ENCODE measurements at places on chromosomes 3 and 15. TPM values are rescaled to one million over a fixed set of nuclear protein-coding genes. Genes with fewer than 3 reads are reported as not detected.

DNA sequence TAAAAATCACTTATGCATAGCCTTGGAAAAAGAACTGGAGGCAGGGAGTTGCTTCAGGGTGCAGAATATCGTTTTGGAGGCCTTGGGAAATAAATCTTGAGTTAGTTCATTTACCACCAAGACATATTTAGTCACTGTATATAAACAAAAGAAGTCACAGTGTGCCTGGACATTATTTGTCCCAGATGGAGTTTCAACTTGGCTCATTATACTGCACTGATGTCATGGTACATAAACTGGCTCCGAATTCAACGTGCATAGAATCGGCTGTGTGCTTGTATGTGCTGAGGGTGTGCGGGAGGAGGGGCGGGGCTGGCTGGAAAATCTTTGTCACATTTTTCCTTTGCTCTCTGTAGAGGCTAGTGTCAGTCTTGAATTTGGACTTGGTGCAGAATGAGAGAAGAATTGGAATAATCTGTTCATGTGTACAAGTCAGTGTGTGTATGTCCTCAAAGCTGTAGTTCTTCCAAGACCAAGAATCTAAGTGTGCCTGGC is 86.6 kb downstream of the FNDC3B start:
- H3K4me1 ChIP-seq, result peaks cover 50% of the 10 kb centered on the region
- no peaks in the 10 kb centered on the region for H3K27me3 ChIP-seq
- peaks cover 12% of the 10 kb centered on the region for H3K36me3 ChIP-seq
- no peak for DNase-seq
- peak overlapping the region; percentile 42 for H3K4me3 ChIP-seq

- H3K27me3 ChIP-seq, result no peaks in the 10 kb centered on the region
- peaks cover 8% of the 10 kb centered on the region for H3K36me3 ChIP-seq
- H3K4me3 ChIP-seq, result no peak overlapping the region
- no peak for DNase-seq
Observed at GRCh38 chr15:89070197-89071124, 17.8 kb upstream of the ABHD2 start.

- no peak for DNase-seq
- peak within 1 kb of the TSS; percentile 96 for H3K4me3 ChIP-seq
- H3K4me1 ChIP-seq, result peaks cover 30% of the 10 kb centered on the region
- H3K36me3 ChIP-seq, result peaks cover 6% of the 10 kb centered on the region
Observed at GRCh38 chr3:184186184-184186901, at the start of gene ABCF3. Gene ABCF3, plus strand, starts transcription at chr3:184186199. Its CDS starts 9 bp downstream, at chr3:184186208.

The KBTBD13 gene
- total RNA-seq, result not detected

DNA sequence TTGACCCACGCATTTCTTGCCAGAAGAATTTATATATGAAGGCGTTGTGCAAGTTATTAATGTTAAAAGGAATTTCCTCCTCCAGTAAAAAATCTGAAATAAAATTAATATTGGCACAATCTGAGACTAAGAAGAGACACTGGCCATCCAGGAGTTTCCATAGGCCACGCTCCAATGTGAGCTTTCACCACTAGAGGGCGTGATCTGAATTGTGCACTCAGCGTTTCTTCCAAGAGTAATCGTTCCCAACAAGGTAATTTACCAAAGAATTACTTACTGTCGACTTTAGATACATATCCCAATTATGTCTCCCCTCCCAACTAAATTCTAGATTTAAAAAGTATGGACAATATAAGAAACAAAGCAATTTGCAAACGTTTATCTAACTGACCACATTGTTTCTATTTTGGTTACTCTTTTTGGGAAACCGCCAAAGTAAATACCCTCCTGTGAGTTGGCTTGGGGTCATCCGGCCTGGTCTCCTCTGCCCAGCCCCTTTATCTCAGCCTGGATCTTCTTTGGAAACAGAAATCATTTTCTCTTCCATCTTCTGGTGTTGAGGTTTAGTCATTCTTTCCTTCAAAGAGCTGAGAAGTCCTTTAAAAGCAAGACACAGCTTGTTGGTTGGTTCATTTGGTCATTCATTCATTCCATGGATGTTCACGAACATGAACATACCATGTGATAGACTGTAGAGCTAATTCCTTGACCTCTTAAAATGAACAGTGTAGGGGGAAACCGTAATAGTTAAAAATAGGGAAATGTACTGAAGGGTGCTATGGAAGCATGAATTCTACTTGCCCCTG is 26.2 kb downstream of the POLR2M start:
- H3K4me3 ChIP-seq, result no peak overlapping the region
- no peak overlapping the region for H3K27ac ChIP-seq
- DNase-seq, result peak; percentile 70
- H3K36me3 ChIP-seq, result peaks cover 6% of the 10 kb centered on the region
- H3K4me1 ChIP-seq, result peaks cover 4% of the 10 kb centered on the region

DNA sequence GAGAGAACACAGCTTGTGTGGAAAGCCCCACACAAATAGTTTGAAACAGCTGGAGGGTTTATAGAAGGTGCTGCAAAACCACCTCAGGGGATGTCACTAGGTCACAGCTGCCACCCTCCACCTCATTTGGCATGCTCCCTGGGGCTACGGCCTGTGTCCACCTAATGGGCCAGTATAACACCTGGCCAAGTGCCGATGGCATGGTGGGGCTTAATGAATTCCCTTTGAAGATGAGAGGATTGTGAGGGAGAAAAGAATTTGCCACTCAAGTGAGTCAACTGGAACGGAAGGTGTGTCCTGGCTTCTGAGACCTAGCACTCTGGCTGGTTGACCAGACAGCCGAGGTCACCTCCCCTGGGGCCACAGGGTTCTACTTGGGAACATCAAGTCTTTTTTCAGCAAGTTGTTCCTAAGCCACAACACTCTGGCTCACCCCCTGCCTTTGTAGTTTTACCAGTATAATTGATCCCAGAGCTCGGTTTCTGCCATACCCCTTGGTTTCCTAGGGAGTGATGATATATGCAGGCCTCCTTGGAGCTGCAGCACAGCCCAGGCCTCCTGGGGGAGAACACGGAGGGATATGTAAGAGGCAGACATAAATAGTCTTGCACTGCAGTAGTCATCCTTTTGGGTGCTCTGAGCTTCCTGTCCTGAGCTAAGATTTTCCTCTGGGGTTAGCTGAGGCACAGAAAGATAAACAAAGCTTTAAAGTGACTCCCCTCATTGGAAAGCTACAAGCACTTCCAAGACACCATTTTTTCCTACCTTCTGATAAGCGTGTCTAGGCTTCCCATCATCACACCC is 178.2 kb upstream of the LPP start:
- peaks cover 3% of the 10 kb centered on the region for H3K27me3 ChIP-seq
- H3K36me3 ChIP-seq, result no peaks in the 10 kb centered on the region
- H3K4me3 ChIP-seq, result no peak overlapping the region
- no peak for DNase-seq

The TRPM1 gene
- total RNA-seq, result not detected

The GPR149 gene
- not detected for total RNA-seq

GRCh38 chr3:42013691-42014457 is 52.0 kb upstream of the ULK4 start:
- peak; percentile 15 for DNase-seq
- H3K27me3 ChIP-seq, result no peaks in the 10 kb centered on the region
- no peaks in the 10 kb centered on the region for H3K36me3 ChIP-seq
- H3K4me3 ChIP-seq, result peak overlapping the region; percentile 96

GRCh38 chr15:75671730-75672602 is 24.3 kb downstream of the SNX33 start:
- H3K4me3 ChIP-seq, result no peak overlapping the region
- H3K27ac ChIP-seq, result peak overlapping the region; percentile 81
- no peaks in the 10 kb centered on the region for H3K27me3 ChIP-seq
- DNase-seq, result no peak
- H3K36me3 ChIP-seq, result no peaks in the 10 kb centered on the region

DNA sequence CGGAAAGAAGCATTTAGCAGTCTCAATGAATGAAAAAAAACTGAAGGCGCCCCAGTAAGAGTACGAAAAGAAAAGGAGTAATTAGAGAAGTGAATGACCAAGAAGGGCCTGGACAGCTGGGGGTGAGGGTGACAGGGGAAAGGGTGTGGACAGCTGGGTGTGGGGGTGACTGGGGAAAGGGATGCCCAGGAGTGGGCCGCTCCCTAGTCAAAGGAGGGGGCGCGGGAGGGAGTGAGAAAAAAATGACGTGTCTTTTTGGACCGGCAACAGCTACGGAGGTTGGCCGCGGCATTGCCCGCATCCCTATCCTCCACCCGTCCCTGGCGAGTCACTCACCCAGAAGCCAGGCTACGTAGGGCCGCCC is 274 bp upstream of the ZCWPW2 start:
- H3K27me3 ChIP-seq, result no peaks in the 10 kb centered on the region
- peaks cover 13% of the 10 kb centered on the region for H3K36me3 ChIP-seq
- peaks cover 47% of the 10 kb centered on the region for H3K4me1 ChIP-seq

The CYB561D2 gene
- 11.7 TPM for total RNA-seq

The GXYLT2 gene
- total RNA-seq, result 0.82 TPM

- no peak overlapping the region for H3K27ac ChIP-seq
- no peaks in the 10 kb centered on the region for H3K36me3 ChIP-seq
- DNase-seq, result no peak
- H3K27me3 ChIP-seq, result no peaks in the 10 kb centered on the region
Observed at GRCh38 chr15:33131552-33132232, 62.8 kb downstream of the FMN1 start.

GRCh38 chr3:123884203-123884831 is at the start of gene MYLK:
Gene MYLK, minus strand, starts transcription at chr3:123884332. Its CDS starts 90,491 bp downstream, at chr3:123793841.
- peak; percentile 80 for DNase-seq
- H3K36me3 ChIP-seq, result no peaks in the 10 kb centered on the region
- H3K27ac ChIP-seq, result no peak within 1 kb of the TSS
- peaks cover 20% of the 10 kb centered on the region for H3K4me1 ChIP-seq

DNA sequence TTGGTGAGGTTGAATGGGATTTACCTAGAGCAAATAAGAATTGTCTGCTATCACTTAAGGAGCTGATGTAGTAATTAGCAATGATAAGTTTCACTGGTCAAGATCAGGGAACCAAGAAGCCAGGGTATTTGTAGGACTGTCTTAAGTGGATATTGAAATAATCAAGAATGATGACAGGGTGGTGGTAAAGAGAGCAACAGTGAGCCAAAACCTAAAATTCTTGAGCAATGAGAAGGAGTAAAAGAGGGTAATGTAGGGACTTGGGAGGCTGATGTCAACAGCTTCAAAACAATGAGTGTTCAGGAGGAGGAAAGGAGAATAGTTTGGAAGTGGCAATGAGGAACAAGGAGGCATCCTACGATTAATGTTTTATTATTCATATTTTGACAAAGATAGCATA is 31.5 kb upstream of the SLC2A2 start:
- no peak overlapping the region for H3K27ac ChIP-seq
- no peaks in the 10 kb centered on the region for H3K27me3 ChIP-seq
- peaks cover 5% of the 10 kb centered on the region for H3K36me3 ChIP-seq
- H3K4me1 ChIP-seq, result no peaks in the 10 kb centered on the region
- no peak for DNase-seq

DNA sequence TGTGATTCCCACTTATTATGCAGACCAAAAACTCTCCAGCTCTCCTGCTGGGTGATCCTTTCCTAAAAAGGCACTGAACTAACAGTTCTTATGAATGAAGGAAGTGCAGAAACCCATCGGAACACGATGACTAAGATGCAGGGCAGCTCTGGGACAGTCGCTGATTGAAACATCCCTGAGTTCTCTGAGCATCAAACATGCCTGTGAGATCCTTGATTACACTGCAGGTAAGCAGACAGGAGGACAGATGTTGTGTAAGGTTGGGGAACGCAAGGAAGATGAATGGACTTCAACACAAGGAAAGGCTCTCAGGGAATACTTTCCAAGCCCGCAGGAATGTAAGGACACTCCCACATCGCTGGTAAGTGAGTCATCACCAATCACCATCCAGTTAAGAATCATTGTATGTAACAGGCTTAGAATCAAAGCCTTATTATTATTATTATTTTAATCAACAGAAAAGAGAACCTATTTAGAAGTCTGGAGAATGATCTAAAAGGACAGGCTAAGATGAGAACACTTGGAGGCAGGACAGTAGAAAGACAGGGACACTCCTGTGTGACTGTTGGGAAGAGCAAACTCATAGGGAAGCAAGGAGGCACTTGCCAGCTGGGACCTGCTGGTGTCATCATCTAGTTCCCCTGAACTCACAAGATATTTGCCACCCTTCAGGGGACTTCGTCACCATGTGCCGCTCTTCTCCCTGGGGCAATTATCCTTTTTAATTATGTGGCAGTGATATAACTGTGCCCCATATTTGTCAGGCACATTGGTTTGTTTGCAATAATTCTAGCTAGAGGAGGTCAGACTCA is 26.0 kb downstream of the TMEM158 start:
- H3K27ac ChIP-seq, result no peak overlapping the region
- no peak overlapping the region for H3K4me3 ChIP-seq
- no peaks in the 10 kb centered on the region for H3K36me3 ChIP-seq
- no peaks in the 10 kb centered on the region for H3K4me1 ChIP-seq
- DNase-seq, result no peak

DNA sequence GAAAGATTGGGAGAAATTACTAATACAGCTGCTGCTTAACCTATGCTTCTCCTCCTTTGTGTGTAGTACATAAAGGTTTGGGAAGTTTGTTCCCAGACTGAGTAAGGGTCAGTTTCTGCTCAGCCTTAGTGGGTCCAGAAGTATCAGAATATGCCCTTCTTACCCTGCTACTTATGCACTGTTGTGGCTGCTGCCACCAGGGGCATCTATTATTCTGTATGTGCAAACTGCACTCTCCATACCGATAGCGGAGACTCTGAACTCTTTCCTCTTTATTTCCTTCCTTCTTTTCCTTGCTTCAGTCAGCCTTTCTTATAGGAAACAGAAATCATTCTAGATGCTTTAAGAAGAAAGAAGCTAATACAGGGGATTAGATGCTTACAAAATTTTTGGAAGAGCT is 4.0 kb downstream of the NEDD4 start:
- DNase-seq, result no peak
- no peaks in the 10 kb centered on the region for H3K27me3 ChIP-seq
- H3K36me3 ChIP-seq, result peaks cover 16% of the 10 kb centered on the region
- H3K4me3 ChIP-seq, result peak overlapping the region; percentile 64

GRCh38 chr3:185555101-185555501 is 2.7 kb upstream of the LIPH start:
- H3K4me3 ChIP-seq, result no peak overlapping the region
- DNase-seq, result no peak
- H3K4me1 ChIP-seq, result peaks cover 13% of the 10 kb centered on the region
- no peaks in the 10 kb centered on the region for H3K36me3 ChIP-seq
- H3K27ac ChIP-seq, result no peak overlapping the region
- peaks cover 16% of the 10 kb centered on the region for H3K27me3 ChIP-seq

DNA sequence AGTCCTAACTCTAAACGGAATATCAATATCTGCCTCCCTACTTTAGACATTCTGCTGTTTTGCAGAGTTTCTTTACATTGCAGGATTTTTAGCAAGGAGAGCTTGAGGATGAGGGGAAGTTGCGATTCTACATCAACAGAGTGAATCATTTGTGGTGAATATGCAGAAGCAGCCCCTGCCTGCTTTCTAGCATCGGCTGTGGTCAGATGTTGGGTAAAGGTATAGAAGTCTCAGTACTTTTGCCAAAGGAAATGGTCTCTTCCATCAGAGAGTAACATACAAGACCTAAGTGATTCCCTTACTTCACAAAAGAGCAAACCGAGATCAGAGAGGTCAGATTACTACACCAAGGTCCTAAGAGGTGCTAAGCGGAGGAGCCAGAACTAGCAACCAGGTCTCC is 15.2 kb downstream of the ST3GAL6 start:
- no peak overlapping the region for H3K27ac ChIP-seq
- DNase-seq, result no peak
- H3K27me3 ChIP-seq, result no peaks in the 10 kb centered on the region

GRCh38 chr3:196311-197148 is at the start of gene CHL1:
Gene CHL1, plus strand, starts transcription at chr3:196763. Its CDS starts 123,014 bp downstream, at chr3:319777.
- peak; percentile 7 for DNase-seq
- no peaks in the 10 kb centered on the region for H3K36me3 ChIP-seq
- H3K27ac ChIP-seq, result no peak within 1 kb of the TSS
